Fibroblast of pulmonary artery (primary cell): ENCODE measurements at places on chromosomes 4 and X.

DNA sequence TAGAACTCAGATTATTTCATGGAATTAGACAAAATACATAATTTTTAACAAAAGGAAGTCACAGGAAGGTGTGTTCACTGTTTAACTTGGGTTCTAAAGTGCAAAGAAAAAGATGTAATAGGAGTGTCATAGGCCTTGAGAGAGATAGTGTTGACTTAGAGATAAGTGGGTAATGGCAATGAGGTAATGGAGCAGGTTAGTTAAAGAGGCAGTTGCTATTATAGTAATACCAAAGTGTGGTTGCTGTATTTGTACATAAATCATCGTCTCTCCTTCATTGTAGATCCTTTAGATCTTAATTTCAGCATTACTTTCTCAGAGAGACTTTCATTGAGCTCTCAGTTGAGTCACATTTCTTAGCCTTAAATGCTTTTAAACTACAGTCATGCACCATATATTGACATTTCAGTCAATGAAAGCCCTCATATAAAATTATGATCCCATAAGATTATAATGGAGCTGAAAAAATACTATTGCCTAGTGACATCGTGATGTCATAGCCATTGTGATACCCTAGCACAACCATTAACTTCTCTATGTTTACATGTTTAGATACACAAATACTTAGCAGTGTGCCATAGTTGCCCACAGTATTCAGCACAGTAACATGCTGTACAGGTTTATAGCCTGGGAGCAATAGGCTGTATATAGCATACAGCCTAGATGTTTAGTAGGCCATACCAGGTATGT is 245.4 kb downstream of the ADGRL3 start:
- DNase-seq = no peak

GRCh38 chrX:16612257-16612897 is 37.6 kb upstream of the S100G start:
- DNase-seq = no peak

GRCh38 chrX:110846071-110846470 is 50.5 kb upstream of the CHRDL1 start:
- DNase-seq = no peak

- DNase-seq = no peak
Observed at GRCh38 chrX:39310891-39311290, 509.6 kb downstream of the MID1IP1 start.

DNA sequence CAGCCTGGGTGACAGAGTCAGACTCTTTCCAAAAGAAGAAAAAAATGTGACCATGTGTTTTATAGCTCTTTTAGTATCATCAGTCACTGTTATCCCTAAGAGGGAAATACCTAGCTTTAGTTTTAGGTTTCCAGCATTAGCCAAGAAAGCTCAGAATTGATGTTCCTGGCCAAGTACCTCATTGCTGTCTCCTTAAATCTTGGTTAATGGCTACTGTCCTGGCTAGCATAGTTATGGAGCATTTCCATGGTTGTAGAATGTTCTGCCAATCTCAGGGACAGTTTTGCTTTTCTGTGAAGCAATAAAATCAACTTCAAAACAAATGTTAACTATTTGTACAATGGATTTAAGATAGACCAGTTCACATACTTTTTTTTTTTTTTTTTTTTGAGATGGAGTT is 74.4 kb downstream of the HTT start:
- DNase-seq = no peak

- peak; percentile 29 for DNase-seq
Observed at GRCh38 chr4:2183394-2183793, 58.5 kb downstream of the HAUS3 start.

GRCh38 chr4:41517747-41518146 is 20.2 kb upstream of the LIMCH1 start:
- no peak for DNase-seq

GRCh38 chrX:71657267-71657666 is 10.1 kb upstream of the LOC101059915 start:
- DNase-seq = no peak

DNA sequence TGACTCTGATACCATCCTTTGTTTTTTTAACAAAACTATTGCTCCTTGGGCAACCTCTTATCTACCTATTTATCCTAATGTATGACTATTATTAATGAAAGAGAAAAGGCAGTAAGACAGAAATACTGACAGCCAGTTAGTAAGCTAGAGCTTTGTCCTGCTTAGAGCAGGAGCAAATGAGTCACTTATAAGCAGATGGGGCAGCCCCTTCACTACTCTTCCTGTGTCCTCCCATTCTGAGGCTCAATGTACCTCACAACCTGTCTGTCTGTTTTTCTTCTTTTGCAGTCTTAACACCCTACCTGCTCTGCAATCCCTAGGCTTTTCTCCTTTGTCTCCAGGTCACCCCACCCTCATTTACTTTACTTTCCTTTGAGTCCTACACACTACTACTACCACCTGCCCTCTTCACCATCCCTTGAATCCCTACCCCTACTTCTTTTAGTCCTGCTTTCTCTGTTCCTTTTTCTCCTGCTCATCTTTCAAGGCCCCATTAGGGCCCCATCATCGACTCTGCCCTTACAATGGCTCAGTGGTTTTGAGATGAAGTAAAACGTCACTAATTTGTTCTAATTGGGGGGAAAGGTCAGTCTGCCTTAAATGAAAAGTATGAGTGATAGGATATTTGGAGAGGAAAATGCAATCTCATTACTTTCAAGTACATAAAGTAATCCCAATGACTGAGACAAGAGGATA is 294.3 kb downstream of the GUCY2F start:
- no peak for DNase-seq

DNA sequence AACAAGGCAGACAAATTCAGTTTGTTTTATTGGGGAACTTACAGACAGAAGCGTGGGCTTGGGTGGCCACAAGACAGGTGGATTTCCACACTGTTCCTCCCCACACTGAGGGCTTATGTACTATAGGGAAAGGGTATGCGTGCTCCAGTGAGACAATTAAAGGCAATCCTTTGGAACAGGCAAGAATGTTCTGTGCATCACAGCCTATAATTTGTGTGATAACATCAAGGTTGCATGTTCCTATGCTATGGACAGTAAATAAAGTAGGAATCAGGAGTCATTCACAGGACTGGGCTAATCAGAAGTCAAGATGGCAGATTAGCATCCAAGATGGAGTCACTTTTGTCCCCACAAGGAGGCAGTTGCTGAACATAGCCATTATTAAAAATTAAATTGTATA is 84.6 kb upstream of the TRIM2 start:
- no peak for DNase-seq

GRCh38 chrX:8711401-8711800 is 20.5 kb downstream of the ANOS1 start:
- DNase-seq = no peak

GRCh38 chr4:3797831-3798790 is 31.9 kb downstream of the ADRA2C start:
- DNase-seq = no peak

GRCh38 chr4:138055890-138056289 is 186.3 kb downstream of the SLC7A11 start:
- DNase-seq = no peak

DNA sequence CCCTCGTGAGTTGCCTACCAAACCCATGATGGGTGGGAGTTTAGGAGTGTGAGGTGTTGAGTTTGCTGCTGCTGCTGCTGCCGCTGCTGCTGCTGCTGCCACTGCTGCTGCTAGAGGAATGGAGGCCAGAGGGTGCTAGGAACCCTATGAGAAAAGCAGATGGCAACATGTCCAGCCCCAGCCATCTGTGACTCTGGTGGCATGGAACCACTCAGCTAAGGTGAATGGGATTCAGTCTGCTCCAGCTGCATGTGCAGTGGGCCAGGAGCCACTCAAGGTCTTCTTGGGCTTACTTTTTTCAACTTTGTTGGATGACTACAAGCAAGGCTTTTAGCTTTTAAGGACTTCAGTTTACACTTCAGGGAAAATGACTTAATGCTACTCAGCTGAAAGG is 103.8 kb downstream of the RTL5 start:
- no peak for DNase-seq

DNA sequence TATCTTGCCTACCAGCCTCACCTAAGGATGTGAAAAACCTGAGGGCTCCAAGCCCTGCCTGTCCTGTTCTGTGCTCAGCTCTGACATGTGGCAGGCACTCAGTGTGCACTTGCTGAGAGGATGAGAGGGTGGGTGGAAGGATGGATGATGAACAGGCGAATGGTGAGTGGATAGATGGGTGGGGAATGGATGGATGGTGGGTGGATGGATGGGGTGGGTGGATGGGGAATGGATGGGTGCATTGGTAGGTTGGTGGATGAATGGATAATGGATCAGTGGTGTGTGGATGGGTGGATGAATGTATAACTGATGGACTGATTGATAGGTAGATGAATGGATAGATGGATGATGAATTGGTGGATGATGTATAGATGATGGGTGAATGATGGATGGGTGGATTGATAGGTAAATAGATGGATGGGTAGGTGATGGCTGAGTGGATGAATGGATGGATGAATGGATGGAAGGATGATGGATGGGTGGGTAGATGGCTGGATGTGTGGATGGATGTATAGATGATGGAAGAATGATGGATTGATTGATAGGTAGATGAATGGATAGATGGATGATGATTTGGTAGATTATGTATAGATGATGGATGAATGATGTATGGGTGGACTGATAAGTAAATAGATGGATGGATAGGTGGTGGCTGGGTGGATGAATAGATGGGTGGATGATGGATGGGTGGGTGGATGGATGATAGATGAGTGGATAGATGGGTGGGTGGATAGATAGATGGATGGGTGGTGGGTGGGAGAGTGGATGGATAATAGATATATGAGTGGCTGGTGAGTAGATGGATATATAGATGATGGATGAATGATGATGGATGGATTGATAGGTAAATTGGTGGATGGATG is 69.3 kb upstream of the NKX1-1 start:
- no peak for DNase-seq

DNA sequence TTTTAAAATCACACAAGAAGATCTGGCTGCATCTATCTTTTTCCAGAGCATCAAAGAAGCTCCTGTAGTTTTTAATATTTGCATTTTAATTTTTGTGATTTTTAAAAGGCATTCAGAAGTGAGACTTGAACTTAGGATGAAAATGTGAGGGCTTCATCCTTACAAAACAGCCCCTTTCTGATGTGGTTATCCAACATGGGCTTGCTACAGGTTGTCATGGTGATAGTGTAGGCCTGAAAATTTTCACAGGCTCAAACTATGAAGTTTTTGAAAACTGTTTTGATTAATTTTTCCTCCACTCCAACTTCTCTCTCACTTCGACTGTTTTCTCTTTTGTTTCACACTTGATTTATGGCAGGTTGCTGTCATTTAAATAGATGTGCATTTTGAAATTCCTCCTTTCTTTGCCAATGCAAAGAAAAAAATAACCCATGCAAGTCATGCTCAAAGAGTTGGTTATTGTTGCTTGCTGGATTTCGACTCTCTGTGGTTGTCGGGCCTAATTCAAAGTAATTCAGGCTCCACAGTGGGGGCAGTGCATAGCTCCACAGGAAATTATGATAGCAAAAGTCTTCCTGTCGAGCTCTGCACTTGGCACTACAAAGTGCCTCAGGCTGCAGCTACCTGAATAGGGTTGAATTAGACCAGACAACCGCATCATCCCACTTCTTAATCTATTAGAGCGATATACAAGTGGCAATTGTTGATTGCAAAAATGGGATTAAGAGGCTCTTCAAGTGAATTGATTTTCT is 201.0 kb upstream of the GPR101 start:
- no peak for DNase-seq

GRCh38 chr4:60452266-60452665 is 747.9 kb upstream of the ADGRL3 start:
- no peak for DNase-seq

- peak; percentile 69 for DNase-seq
Observed at GRCh38 chr4:88018466-88018865, 11.0 kb downstream of the PKD2 start.
